ENCODE measurements at places on chromosomes 4 and X. TPM values are rescaled to one million over a fixed set of nuclear protein-coding genes. Genes with fewer than 3 reads are reported as not detected.

The FAM114A1 gene
- total RNA-seq = 63.2 TPM

The FRMPD3 gene
- under 0.01 TPM for total RNA-seq

The CTAG1B gene
- total RNA-seq = not detected

The KLHL34 gene
- total RNA-seq = 0.05 TPM

The CABS1 gene
- total RNA-seq = not detected

The TLR3 gene
- total RNA-seq = 2.4 TPM

The HPGD gene
- total RNA-seq = 4.5 TPM

The SLC25A53 gene
- total RNA-seq = 2.4 TPM

The SLC9B1 gene
- not detected for total RNA-seq

The NHS gene
- total RNA-seq = 3.6 TPM

The SPP1 gene
- not detected for total RNA-seq

The HPSE gene
- 7.3 TPM for total RNA-seq

The SSX1 gene
- not detected for total RNA-seq

The TIMM17B gene
- 113 TPM for total RNA-seq

The SPATA4 gene
- not detected for total RNA-seq

The DOK7 gene
- total RNA-seq = 3.6 TPM

The GCNA gene
- 1.6 TPM for total RNA-seq

The CPZ gene
- not detected for total RNA-seq

The XG gene
- total RNA-seq = 5.1 TPM

The USP53 gene
- total RNA-seq = 15.7 TPM

The PSAPL1 gene
- 0.14 TPM for total RNA-seq

The MAGEB2 gene
- not detected for total RNA-seq

The RNF212 gene
- 0.35 TPM for total RNA-seq

The FGG gene
- total RNA-seq = not detected

The LEF1 gene
- total RNA-seq = 0.63 TPM

The ALPK1 gene
- total RNA-seq = 5.5 TPM

The ARHGAP36 gene
- not detected for total RNA-seq

The H2BW2 gene
- total RNA-seq = not detected

The CHRDL1 gene
- not detected for total RNA-seq

The CENPVL2 gene
- total RNA-seq = not detected

The NMU gene
- total RNA-seq = 28.1 TPM

The NDP gene
- not detected for total RNA-seq

The TEX13A gene
- total RNA-seq = not detected
